GM23338 (cell line): ENCODE measurements at places on chromosomes 4 and X. TPM values are rescaled to one million over a fixed set of nuclear protein-coding genes. Genes with fewer than 3 reads are reported as not detected.

GRCh38 chr4:74665346-74665745, 129.0 kb downstream of the BTC start:
- no peak for DNase-seq

DNA sequence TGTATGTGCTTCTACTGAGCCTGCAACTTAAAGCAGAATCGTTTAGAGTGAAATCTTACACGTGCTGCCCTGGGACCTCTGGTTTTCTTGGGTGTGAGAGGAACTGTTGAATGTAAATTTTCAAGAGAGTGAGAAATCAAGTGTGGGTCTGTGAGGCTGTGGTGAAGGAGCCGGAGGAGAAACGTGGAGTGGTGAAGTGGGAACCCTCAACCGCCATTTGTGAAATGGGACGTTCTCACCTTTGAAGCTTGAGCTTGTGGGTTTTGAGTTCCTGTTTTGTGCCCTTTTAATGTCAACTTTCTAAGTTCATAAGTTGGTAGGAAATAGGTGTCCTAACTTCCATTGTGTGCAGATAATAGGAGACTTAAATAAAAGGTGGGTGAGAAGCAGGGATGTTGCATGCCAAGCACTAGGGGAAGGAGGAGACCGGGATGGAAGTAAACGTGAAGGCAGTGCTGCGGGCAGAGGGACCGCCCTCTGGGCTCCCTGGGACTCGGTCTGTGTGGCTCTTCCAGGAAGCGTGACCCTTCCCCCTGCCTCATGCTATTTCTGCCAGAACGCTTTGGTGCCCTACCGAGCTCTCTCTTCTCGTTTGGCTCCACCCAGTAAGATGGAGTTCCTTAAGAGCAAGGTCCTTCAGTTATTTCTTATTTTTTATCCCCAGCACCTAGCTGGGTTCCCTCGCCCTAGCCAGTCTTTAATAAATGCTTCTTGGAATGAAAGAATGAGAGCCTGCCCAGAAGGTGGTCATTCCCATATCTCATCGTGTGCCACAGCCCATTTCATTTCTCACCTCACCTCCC, 56.0 kb downstream of the TMEM131L start:
- peak; percentile 62 for DNase-seq

DNA sequence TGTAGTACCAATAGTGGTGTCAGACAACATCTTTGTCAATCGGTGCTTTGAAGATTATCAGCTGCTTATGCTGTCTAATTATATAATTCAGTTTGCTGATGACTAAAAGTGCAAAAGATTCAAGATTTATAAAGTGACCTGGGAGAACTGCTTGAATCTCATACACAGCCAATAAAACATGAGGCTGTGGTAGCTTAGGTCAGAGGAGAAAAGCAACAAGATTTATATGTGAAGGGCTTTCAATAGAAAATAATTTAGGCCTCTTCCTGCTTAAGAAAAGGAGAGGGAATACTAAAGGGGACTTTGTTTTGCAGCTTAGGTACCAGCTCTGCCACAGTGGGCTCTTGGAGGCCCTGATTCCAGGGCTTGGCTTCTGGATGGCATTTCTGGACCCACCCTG, 111.0 kb upstream of the MAD2L1 start:
- no peak for DNase-seq

OTC gene
- not detected in 2 replicates for polyA plus RNA-seq

GRCh38 chr4:94447754-94448411, 3.9 kb upstream of the PDLIM5 start:
- no peak for DNase-seq

DNA sequence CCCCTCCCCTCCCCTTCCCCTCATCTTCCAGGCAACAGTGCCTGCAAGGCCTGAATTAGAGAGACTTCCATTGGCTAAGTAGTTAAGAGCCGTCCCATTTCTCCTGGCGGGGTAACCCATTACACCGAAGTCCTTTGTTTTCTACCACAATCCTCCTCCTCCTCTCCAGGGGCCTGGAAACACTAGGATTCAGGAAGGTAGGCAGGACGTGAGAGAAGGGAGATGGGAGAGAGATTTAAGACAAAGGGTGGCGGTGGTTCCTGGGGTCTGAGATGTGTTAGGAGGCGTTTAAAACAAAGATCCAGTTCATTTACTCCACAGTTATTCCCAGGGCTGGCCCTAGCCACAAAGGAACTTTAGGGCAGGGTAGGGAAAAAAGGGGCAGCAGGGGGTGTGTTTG, 28.0 kb downstream of the NYX start:
- peak; percentile 77 for DNase-seq

FAM9B gene
- not detected in 2 replicates for polyA plus RNA-seq

- DNase-seq, result peak; percentile 11
These were observed 287.4 kb downstream of the SMARCA1 start for GRCh38 chrX:129235903-129236302.

- no peak for DNase-seq
These were observed 27.0 kb upstream of the TMEM131L start for GRCh38 chr4:153438916-153439756.

DNA sequence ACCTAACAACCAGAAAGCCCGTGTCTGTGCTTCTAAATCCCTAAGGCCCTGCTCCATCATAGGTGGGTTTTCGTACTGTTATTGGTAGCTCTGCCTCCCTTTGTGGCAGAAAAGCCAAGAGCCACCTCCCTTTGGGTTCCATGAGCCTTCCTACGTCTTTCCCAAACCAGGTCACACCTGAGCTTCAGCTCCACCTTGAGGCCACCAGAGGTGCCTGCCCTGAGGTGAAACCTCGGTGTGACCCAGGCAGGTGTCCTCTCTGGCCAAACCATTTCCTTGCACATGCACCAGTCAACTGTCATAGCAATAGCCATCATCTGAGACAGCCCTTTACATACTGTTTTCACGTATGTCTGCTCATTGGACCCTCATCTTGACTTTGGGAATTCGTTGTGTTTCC, 188.0 kb upstream of the RBPJ start:
- peak; percentile 38 for DNase-seq

DNA sequence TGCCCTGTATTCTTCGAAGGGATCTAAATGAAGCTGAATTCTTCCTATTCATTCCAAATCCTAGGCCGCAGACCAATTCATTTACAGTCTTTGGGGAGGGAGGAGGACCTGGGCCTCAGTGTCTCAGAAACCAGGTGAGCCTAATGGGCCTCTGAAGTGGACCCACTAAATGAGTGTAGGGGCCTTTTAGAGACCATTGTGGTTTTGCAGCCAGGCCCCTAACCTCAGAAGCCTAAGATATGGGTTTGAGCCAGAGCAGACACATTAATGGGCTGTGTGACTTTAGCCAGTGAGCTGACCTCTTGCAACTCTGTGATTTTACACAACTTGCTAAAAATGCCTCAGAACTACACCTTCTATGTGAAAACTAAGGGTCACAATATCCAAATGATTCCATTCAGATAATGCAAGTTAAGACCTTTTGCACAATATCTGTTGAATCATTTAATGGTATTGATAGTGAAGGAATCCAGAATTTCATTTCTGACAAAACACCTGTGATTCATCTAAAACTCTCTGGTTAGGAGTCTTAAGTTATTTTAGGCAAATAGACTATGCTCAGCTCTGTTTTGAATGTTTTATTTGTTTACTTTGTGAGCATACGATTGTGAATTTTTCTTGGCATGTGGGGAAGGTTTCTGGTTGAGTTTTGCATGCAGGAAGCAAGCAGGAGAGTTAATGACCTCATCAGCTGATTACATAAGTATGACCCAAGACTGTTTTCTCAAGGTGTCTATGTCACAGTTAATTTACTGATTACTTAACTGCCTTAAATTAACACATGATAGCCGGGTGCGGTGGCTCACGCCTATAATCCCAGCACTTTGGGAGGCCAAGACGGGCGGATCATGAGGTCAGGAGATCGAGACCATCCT, 75.0 kb downstream of the EVC start:
- DNase-seq, result no peak

DNA sequence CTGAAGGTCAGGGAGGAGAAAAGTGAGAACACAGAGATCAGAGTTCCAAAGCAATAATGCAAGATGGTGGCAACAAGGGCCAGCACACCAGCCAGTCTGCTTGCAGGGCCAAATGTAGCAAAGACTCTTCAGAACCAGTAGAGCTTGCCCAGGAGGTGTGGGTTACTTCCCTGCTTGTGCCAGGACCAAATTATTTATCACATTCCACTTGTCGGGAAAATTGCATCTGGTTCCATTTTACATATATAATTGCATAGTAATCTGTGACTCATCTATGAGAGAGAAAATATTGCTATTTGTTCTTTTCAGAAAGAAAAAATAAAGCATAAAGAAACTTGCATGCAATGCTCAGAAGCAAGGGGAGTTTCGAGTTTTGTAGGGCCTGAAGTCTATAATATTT, 41.4 kb downstream of the MAML3 start:
- no peak for DNase-seq

DNA sequence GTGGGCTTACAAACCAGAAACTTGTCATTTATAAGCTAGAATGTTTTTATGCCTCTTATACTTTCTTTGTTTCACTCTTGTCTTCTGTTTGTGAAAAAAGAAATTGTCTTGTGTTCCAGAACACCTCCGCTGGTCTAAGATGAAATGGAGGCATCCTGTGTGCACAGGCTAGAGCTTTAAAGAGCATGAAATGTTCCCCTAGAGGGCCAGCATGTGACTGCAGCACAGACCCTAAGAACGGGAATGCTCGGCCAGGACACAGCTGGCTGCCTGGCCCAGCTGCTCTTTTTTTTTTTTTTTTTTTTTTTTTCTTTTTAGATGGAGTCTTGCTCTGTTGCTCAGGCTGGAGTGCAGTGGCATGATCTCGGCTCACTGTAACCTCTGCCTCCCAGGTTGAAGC, 33.6 kb downstream of the SETD7 start:
- DNase-seq, result peak; percentile 65

DNA sequence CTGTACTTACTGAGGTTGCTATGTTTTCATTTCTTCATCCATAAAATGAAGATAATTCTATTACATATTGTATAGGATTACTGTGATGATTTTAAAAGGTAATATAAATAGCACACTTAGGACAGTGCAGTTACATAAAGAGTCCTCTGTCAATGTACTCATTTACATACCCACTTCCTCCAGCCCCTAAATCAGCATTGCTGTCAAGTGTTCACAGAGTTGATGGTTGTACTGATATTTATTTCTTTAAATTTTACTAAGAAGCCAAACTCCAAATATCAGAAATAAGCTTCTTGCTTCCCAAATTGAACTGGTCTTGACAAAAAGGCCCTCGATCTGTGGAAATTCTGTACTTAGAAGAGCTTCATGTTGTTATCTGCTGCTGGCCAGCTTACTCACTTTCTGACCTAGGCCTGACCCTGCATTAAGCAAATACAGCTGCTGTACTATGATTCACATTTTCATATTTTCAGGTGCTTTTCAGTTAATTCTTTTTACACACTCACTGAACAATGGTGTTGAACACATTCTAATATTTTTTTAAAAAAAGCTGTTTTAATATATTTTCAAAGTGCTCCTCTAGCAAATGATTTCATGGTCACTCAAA, 259.6 kb downstream of the UNC5C start:
- no peak for DNase-seq

DNA sequence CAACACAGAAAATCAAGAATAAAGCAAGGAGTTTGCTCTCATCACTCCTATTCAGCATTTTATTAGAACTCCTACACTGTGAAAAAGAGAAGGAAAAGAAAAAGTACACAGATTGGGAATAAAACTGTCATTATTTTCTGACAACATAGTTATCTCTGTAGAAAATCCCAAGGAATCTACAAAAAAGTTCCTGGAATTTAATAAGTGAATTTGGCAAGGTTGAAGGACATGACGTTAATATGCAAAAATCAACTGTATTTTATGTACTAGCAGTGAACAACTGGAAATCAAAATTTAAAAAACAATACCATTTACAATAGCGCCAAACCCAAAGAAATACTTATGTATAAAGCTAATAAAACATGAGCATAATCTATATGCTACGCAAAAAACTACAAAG, 26.3 kb downstream of the CHIC2 start:
- no peak for DNase-seq

GRCh38 chrX:150767475-150768131, 74.4 kb downstream of the MTMR1 start:
- DNase-seq, result no peak
